ENCODE measurements at places on chromosomes 6 and 20.

- no peak overlapping the region for H3K4me3 ChIP-seq
- no peak overlapping the region for H3K27ac ChIP-seq
- DNase-seq = no peak
- H3K4me1 ChIP-seq = no peaks in the 10 kb centered on the region
- no peaks in the 10 kb centered on the region for H3K36me3 ChIP-seq
Observed at GRCh38 chr6:160477901-160478300, 129.7 kb downstream of the SLC22A3 start.

GRCh38 chr6:3808759-3809514, 40.2 kb upstream of the FAM50B start:
- H3K27me3 ChIP-seq = no peaks in the 10 kb centered on the region
- DNase-seq = no peak

GRCh38 chr6:89952105-89952671, 57.9 kb downstream of the GJA10 start:
- H3K36me3 ChIP-seq = no peaks in the 10 kb centered on the region
- H3K4me3 ChIP-seq = no peak overlapping the region
- no peaks in the 10 kb centered on the region for H3K4me1 ChIP-seq
- no peaks in the 10 kb centered on the region for H3K27me3 ChIP-seq

DNA sequence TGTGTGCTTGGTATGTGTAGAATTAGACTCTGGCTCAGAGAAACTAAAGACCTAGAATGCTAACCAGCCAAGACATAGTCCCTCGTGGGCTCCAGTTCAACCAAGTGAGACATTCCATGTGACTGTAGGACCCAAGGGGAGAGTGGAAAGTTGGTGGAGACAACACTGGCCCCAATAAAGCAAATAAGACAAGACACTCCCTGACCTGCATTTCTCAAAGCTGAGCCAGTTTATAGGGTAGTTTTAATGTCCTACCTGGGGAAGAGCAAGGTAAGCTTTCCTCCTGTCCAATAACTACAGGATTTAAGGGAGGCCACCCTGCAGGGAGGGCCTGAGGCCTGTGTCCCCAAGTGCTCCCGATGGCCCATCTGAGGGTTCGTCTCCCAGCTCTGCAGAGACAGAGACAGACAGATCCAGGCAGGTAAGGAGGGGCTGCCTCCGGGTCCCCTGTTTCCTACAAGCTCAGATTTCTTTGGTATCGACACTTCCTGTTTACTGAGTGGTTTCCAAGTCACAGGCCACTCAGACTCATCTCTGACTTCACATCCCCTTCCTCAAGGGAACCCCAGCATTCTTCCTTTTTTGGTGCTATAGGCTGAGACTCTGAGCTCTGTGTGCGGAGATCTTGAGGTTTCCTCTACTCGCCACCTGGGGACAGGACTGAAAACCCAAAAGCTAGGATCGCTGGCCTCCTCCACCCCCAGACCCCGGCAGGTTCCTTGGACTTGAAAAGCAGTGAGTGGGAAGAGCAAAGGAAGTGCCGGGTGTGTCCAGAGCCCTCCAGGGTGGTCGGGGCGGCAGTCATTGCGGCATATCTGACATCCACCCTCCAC, 92.4 kb downstream of the PRND start:
- H3K4me1 ChIP-seq = peaks cover 96% of the 10 kb centered on the region
- H3K4me3 ChIP-seq = peak overlapping the region; percentile 66
- H3K36me3 ChIP-seq = peaks cover 44% of the 10 kb centered on the region
- peak overlapping the region; percentile 99 for H3K27ac ChIP-seq

GRCh38 chr6:55069132-55069781, 105.1 kb upstream of the HCRTR2 start:
- H3K4me1 ChIP-seq = no peaks in the 10 kb centered on the region
- DNase-seq = peak; percentile 73

DNA sequence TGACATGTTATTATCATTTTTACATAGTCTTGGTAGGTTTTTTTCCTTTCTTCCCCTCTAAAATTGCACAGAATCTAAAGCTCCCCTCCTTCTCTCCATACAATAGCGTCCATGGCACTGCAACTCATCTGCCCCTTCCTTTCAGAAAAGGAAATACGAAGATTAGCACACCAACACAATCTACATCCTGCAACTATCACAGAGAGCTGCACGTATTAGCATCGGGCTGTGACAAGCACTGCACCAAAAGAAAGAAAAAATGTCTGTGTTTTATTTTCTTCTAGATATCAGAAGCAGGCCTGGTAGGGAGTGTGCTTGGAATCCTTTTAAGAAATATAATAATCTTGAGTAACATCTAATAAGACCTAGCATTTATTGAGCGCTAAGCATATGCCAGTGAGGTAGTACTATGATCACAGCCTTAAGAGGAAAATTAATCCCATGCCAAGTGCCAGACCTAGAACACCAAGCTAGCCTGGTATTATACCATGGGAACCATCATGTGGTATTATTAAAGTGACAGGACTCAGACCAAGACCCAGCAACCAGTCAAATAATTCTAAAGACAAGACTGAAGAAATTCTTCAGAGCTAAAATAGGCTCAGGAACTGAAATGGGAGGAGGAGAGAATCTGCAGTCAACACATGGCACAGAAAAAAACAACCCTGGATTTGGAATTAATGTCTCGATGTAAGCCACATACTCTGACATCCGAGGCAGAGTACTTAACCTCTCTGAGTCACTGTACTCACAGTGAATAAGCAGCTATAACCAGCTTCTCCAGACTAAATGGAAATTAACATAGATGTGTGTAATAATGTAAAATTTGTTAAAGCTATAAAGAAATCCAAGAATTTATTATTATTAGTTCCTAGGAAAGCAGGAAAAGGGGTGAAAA, 124.3 kb downstream of the IPCEF1 start:
- no peak overlapping the region for H3K27ac ChIP-seq
- peaks cover 4% of the 10 kb centered on the region for H3K4me1 ChIP-seq
- no peak overlapping the region for H3K4me3 ChIP-seq
- DNase-seq = no peak

- no peak overlapping the region for H3K27ac ChIP-seq
- H3K4me3 ChIP-seq = no peak overlapping the region
- no peaks in the 10 kb centered on the region for H3K27me3 ChIP-seq
- no peaks in the 10 kb centered on the region for H3K36me3 ChIP-seq
- no peaks in the 10 kb centered on the region for H3K4me1 ChIP-seq
- peak; percentile 4 for DNase-seq
Observed at GRCh38 chr6:57283106-57283505, 34.3 kb upstream of the PRIM2 start.

GRCh38 chr6:109092074-109092473, 2.6 kb downstream of the SESN1 start:
- H3K36me3 ChIP-seq = no peaks in the 10 kb centered on the region
- H3K27ac ChIP-seq = no peak overlapping the region
- H3K4me1 ChIP-seq = peaks cover 37% of the 10 kb centered on the region
- no peak for DNase-seq
- H3K4me3 ChIP-seq = 0 out of 2 replicates have a peak overlapping the region, but pooled peaks have one; percentile 14

DNA sequence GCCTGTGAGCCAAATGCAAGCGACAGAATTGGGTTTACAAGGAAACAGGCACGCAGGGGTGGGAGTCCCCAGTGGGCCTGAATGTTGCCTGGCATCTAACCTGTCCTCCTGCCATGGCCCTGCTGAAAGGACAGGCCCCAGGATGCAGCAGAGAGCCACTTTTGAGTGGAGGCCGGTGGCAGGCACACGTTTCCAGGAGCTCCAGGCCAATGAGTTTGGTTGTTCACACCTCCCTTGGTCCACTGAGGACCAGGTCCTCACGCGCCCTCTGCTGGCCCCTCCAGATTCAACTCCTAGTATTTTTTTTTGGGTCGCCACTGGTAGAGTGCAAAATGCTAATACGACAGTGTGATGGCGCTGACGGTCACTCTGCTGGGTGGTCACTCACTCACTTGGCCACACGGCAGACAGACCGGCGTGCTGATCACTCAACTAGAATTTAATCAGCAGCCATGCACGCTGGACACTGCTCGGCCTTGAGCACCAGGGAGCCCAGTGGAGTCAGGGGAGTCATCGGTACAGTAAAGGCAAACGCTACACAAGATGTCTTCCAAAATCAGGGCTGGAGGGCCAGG, 81.7 kb upstream of the NFATC2 start:
- H3K27me3 ChIP-seq = no peaks in the 10 kb centered on the region
- DNase-seq = peak; percentile 91
- peaks cover 25% of the 10 kb centered on the region for H3K4me1 ChIP-seq
- H3K27ac ChIP-seq = no peak overlapping the region

DNA sequence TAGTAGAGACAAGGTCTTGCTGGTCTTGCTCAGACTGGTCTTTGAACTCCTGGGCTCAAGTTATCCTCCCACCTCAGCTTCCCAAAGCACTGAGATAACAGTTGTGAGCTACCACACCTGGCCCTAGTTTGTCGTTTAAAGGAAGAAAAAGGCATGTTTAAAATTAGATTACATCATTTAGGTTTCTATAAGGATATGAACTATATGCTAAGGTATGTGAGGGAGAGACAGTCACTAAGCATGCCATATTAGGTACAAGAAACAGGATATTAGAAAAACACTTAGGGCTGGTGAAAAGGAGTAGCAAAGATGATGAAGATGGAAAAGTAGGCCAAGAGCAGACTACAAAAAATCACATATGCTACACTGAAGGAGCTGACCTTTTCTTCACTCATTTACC, 106.4 kb downstream of the ASCC3 start:
- H3K4me1 ChIP-seq = no peaks in the 10 kb centered on the region
- no peak for DNase-seq
- H3K27ac ChIP-seq = no peak overlapping the region
- H3K4me3 ChIP-seq = no peak overlapping the region
- H3K27me3 ChIP-seq = no peaks in the 10 kb centered on the region
- H3K36me3 ChIP-seq = peaks cover 6% of the 10 kb centered on the region

DNA sequence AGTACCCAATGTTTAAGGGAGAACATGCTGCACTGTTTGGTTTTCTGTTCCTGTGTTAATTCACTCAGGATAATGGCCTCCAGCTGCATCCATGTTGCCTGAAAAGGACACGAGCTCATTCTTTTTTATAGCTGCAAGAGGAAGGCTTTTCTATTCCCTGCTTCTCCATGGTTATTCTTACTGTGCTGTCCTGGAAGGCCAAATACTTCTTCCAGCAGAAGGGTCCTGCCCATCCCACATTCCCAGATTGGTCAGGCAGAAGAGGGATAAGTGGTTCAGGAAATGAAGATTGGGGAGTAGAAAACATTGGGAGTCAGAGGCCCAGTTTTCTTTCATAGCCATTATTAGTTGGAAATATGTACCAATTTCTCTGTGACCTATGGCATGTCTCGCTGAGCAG, 122.4 kb downstream of the TCP11 start:
- H3K4me3 ChIP-seq = no peak overlapping the region
- H3K36me3 ChIP-seq = no peaks in the 10 kb centered on the region
- H3K27ac ChIP-seq = no peak overlapping the region
- no peaks in the 10 kb centered on the region for H3K4me1 ChIP-seq

- H3K27ac ChIP-seq = no peak overlapping the region
- H3K4me1 ChIP-seq = no peaks in the 10 kb centered on the region
- H3K36me3 ChIP-seq = no peaks in the 10 kb centered on the region
- no peak for DNase-seq
- H3K27me3 ChIP-seq = no peaks in the 10 kb centered on the region
- no peak overlapping the region for H3K4me3 ChIP-seq
Observed at GRCh38 chr6:84019141-84019841, 14.3 kb upstream of the MRAP2 start.

GRCh38 chr6:84667252-84668213, 96.9 kb downstream of the TBX18 start:
- H3K27ac ChIP-seq = no peak overlapping the region
- no peaks in the 10 kb centered on the region for H3K27me3 ChIP-seq
- H3K36me3 ChIP-seq = no peaks in the 10 kb centered on the region
- H3K4me1 ChIP-seq = no peaks in the 10 kb centered on the region
- no peak overlapping the region for H3K4me3 ChIP-seq

DNA sequence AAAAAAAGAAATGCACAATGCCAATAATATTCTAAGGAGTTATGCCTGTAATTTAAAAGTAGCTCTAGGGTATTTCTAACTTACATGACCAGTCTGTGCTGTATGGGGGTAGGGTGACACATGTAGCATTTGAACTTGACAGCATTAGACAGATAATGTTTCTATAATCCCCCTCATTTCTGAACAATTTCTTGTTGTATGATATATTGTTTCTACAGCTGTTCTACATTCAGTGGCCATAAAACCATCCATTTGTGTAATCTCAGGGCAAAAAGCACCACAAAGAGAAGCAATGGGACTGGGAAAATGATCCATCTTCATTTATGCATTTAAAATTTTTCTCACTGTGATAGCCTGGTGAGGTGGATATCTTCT, 767.8 kb downstream of the TFAP2A start:
- no peaks in the 10 kb centered on the region for H3K4me1 ChIP-seq
- H3K4me3 ChIP-seq = no peak overlapping the region
- H3K36me3 ChIP-seq = no peaks in the 10 kb centered on the region
- no peaks in the 10 kb centered on the region for H3K27me3 ChIP-seq
- no peak overlapping the region for H3K27ac ChIP-seq
- DNase-seq = no peak

DNA sequence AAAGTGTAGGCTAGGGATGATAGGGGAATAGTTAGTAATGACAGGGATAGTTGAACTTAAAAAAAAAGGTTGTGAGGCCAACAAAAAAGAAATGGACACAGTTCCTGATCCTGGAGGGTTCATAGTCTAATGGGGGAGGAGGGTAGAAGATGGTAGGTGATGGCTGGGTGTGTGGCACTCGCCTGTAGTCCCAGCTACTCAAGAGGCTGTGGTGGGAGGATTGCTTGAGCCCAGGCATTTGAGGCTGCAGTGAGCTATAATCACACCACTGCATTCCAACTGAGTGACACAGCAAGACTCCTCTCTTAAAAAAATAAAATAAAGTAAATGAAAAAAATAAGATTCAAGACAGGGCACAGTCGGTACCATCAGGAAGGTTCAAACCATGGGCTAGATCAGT, 2.4 kb upstream of the MICB start:
- H3K4me3 ChIP-seq = peak overlapping the region; percentile 91
- H3K36me3 ChIP-seq = no peaks in the 10 kb centered on the region
- no peaks in the 10 kb centered on the region for H3K27me3 ChIP-seq
- peak overlapping the region; percentile 71 for H3K27ac ChIP-seq
- DNase-seq = peak; percentile 57
- peaks cover 52% of the 10 kb centered on the region for H3K4me1 ChIP-seq

DNA sequence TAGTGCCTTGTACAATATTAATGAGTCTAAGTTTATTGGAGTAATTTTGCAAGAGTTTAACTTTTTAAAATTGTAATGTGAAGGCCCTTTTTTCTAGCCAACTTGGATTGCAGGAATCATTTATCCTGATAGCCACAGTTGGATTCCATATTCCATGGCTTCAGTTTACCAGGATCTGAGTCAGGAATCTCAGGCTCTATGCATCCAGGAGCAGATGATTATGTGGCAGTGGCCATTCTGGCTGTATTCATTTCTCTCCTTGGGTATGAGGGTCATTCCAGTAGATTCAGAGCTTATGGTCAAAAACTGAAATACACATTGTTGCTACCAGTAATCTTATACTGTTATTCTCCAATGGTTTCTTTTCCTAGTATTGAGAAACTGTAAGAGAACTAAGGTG, 2.9 kb downstream of the AIG1 start:
- H3K36me3 ChIP-seq = no peaks in the 10 kb centered on the region
- no peak overlapping the region for H3K4me3 ChIP-seq
- peaks cover 22% of the 10 kb centered on the region for H3K4me1 ChIP-seq

Data from Karpas-422 (cell line).